ENCODE measurements at places on chromosomes 16 and 17.

DNA sequence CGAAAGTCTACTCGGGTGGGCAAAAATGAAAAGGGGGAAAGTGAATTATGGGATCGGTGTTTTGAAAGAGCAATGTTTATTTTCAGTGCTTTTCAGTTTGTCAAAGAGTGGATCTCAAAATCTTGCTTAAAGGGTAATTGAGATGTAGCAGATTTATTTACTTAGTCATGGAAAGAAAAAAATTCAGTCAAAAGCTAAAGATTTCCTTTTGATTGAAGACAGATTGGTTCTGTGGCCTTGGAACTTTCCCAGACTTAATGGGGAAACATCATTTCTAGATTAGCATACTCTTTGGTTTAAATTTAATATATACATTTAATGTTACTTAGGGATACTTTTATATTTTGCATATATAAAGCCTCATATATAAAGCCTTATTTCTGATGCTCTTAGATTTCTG lies 20.6 kb downstream of the PRKAR1A start:
- no peak for DNase-seq

DNA sequence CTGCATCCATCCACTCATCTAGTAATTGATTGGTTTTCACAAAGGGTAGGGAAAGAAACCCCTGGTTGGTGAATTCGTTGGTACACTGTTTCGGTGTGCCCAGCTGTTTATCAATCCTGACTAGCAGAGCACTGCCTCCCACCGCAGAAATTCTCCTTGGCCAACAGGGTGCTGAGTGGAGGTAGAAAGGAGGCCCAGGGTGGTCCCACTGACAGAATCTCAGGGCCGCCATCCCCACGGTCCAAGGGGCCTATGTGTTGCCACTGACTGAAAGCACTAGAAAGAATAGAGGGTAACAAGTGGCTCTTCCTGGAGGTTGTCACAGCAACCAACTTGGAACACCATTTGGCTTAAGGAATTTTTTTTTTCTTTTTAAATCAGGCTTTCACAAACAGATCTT lies 8.4 kb upstream of the RCVRN start:
- no peak for DNase-seq

GRCh38 chr17:65694601-65695000 lies 133.2 kb upstream of the AXIN2 start:
- DNase-seq = no peak

GRCh38 chr16:2949705-2950352 lies 14.2 kb upstream of the KREMEN2 start:
- DNase-seq = no peak

GRCh38 chr16:87493608-87494280 lies 920 bp upstream of the ZCCHC14 start:
- DNase-seq = no peak

GRCh38 chr16:84069540-84069939 lies 26.9 kb upstream of the SLC38A8 start:
- no peak for DNase-seq
